ENCODE measurements at places on chromosomes 11 and 22. TPM values are rescaled to one million over a fixed set of nuclear protein-coding genes. Genes with fewer than 3 reads are reported as not detected.

Gene CCDC81
- 0.77 TPM for total RNA-seq

Gene MISFA
- total RNA-seq, result 0.65 TPM

Gene TRPM5
- 0.34 TPM for total RNA-seq

Gene CRYAB
- total RNA-seq, result not detected

Gene TIGD3
- 4.3 TPM for total RNA-seq

Gene SNX32
- 3.0 TPM for total RNA-seq

Gene BRSK2
- total RNA-seq, result 8.2 TPM

Gene GGTLC3
- not detected for total RNA-seq

Gene PLAAT4
- total RNA-seq, result not detected

Gene BDNF
- total RNA-seq, result 2.1 TPM

Gene KRTAP5-11
- total RNA-seq, result not detected

Gene TRMT112
- 257 TPM for total RNA-seq

Gene VSIG10L2
- not detected for total RNA-seq

Gene ART5
- 12.0 TPM for total RNA-seq

Gene BEST1
- not detected for total RNA-seq

Gene MMP8
- total RNA-seq, result not detected

Gene MMP7
- not detected for total RNA-seq

Gene POU2AF1
- total RNA-seq, result not detected

Gene VPREB1
- total RNA-seq, result not detected

Gene OR4A16
- not detected for total RNA-seq

Gene ARHGAP8
- total RNA-seq, result 8.9 TPM

Gene PTPN5
- 8.5 TPM for total RNA-seq

Gene MED15
- 11.4 TPM for total RNA-seq

Gene C11orf52
- not detected for total RNA-seq

Gene GALNT18
- total RNA-seq, result 4.0 TPM

Gene POLD3
- 56.9 TPM for total RNA-seq

Gene EFCAB6
- 4.9 TPM for total RNA-seq

Gene NXPE4
- not detected for total RNA-seq

Gene GAS2
- 3.0 TPM for total RNA-seq

Gene RAB36
- total RNA-seq, result 2.1 TPM

Gene SCGB2A2
- not detected for total RNA-seq

Gene EMID1
- total RNA-seq, result 17.7 TPM

Gene ALDH3B2
- total RNA-seq, result not detected

Gene PATZ1
- 55.3 TPM for total RNA-seq

Gene CRYBB1
- 0.53 TPM for total RNA-seq

Gene CABP7
- total RNA-seq, result 0.09 TPM

Gene FAM227A
- 32.7 TPM for total RNA-seq

Gene OSM
- total RNA-seq, result not detected

Gene KRTAP5-9
- total RNA-seq, result not detected

Gene SLC22A12
- total RNA-seq, result not detected

Gene OR2AG1
- not detected for total RNA-seq

Data from neural progenitor cell (in vitro differentiated cells).